ENCODE measurements at places on chromosomes 1 and 21.

DNA sequence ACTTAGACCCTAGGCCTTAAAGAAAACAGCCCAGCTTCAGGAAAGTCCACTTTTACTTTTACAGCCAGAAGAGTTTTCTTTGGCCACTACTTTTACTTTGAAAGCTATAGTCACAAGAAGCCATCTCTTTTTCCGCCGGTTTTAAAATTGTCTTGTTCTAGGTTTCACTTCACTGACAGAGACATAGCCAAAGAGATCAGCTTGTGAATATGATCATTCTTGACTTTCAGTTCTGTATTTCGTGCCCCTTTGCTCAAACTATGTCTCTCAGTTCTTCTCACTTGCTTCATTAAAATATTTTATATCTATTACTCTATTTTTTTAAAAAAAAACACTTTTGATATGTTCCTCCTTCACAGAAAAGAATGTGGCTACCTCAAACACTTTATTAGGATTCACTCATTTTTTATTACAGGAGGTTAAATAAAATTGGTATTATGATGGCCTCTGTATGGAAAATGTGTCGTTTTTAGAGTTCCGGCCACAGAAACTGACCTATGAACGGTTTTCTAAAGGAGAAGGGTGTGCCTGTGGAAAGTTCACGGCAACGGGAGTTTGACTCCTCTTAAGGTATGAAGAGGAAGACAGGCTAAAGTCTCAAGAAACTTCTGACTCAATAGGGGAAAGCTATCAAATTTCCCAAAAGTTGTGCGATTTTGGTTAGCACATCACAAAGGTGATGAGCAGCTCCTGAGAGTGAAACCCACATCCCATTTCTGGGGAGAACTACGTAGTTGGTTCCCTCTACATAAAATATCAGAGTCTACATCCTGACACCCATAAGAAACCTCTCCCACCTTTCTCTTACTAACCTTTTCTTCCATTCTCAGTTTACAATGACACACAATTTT is 1.2 kb downstream of the MCOLN2 start:
- DNase-seq: no peak

- DNase-seq: no peak
These were observed 884 bp upstream of the LRRC8C start for GRCh38 chr1:89631816-89632656.

DNA sequence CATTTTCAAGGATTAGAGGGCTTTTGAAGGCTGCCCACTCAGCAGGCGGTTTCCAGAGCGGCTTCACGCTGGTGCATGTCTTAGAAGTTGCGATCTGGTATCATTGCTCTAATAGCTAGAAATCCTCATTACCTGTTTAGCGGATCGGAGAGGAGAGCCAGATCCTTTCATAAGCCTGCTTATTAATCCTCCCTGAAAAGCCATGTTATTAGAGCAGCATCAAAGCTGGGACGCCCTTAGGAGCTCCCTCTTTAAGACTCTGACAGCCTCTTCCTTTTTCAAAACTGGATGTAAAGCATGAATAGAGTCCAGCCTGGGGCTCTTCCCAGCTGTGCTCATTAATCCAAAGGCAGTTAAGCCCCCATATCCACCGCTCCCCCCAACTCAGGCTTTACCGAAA is 13.9 kb upstream of the CTSE start:
- DNase-seq: no peak

DNA sequence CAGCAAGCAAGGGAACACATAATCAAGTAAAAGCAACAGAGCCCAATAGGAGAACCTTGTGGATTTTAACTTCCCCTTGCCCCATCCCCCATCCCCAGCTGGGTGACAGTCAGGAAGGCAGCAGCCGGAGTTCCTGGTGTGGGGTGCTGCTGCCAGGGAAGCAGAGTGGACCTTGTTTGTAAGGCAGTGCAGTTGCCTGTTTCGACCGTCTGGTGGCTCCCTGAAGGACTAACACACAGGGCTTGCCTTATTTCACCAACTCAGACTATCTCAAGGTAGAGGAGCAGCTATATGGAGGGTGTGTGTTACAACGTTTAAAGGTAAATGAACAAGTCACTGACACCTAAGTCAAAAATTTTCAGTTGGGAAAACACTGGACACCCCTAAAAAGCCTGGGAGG is 6.6 kb downstream of the KRTAP10-8 start:
- DNase-seq: no peak

GRCh38 chr21:31564439-31564838 is 95.1 kb upstream of the SOD1 start:
- no peak for DNase-seq

DNA sequence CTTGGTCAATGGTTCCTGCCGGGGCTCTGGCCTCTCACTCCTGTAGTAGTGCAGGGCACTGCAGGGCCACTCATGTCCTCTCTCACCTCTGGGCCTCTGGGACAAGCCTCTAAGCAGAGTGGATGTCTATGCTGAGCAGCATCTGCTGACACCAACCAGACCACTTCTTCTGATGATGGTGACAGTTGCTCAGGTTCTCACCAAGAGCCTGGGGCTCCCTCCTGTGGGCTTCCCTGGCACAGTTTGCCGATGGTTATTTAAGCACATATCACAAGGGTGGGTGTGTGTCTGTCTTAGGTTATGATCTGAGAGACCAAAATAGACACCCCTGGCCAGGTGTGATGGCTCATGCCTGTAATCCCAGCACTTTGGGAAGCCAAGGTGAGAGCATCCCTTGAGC is 17.4 kb upstream of the GPR137B start:
- DNase-seq: no peak

DNA sequence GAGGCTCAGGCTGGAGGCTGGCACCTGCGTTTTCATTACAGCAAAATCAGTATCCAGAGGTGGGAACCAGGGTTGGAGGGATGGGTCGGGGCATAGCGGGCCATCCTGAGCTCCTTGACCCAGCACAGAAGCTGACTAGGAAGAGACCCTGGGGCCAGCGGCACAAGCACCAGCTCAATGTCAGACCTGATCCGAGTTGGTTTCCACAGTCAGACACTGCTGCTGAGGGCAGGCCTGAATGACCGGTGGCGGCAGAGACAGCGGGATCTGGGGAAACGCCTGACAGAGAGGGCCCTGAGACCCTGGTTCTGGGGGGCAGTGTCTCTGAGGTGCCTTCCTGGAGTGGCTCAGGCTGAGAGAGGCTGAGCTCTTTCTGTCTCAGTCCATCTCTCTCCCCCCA is 162.0 kb upstream of the C1orf174 start:
- no peak for DNase-seq

DNA sequence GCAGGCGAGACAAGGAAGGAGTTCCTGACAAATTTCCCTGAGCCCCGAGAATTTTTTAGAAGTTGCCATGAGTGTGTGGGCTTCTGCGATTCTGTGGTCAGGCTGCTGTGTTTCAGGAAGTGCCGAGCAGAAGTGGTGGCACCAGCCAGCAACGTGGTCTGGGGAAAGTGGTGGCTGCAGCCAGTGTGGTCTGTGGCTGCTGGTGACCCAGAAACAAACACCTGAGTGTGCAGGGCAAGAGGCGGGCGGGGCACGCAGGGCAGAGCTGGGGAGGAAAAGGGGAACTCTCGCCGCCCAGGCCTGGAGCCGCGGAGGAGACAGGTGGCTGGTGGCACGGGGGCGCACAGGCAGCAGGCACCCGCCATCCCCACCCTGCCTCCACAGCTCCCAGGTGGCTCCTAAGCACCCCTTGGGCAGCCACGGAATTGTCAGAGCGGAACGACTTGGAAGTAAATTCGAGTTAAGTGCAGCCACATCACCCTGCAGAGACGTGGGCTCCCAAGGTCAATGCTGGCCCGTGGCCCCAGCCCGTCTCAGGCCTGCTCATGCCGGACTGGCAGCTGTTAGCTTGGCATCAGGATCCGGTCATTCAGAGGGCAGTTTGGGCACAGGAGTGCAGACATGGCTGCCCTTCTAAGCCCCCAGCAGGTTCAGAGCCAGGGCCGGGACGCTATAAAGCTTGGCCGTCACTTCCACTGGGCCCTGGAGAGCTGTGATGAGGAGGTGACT is 25.1 kb downstream of the PRDM16 start:
- no peak for DNase-seq

Measured in HFF-Myc (cell line).